ENCODE measurements at places on chromosomes 5 and 9.

GRCh38 chr9:9091387-9091786 is 1291.8 kb upstream of the DMAC1 start:
- DNase-seq: no peak

DNA sequence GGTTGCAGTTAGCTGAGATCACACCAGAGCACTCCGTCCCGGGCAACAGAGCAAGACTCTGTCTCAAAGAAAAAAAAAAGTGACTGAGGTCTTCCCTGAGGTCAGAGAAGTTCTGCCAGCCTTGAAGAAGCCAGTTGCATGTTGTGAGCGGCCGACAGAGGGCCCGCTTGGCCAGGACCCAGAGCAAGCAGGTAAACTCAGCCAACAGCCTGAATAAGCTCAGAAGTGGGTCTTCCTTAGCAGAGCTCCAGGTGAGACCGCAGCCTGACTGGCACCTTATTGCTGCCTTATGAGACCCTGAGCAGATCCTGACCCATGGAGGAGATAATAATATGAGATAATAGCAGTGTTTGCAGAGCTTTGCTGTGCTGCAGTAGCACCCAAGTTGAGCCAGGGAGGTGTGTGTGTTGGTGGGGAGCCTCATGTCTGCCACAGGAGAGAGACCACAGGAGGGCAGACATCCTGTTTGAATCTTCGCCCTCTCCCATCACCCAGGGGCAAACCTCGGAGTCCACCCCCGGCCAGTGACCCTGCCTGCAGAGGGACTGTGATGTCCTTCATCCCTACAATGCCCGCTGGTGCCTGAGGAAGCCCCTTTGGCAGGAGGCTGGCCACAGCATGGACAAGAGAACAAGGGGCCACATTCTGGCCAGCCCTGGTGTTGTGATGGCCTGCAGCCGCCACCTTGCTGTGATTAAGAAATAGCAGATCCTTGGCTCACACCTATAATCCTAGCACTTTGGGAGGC is 10.8 kb upstream of the BARX1 start:
- DNase-seq: no peak

DNA sequence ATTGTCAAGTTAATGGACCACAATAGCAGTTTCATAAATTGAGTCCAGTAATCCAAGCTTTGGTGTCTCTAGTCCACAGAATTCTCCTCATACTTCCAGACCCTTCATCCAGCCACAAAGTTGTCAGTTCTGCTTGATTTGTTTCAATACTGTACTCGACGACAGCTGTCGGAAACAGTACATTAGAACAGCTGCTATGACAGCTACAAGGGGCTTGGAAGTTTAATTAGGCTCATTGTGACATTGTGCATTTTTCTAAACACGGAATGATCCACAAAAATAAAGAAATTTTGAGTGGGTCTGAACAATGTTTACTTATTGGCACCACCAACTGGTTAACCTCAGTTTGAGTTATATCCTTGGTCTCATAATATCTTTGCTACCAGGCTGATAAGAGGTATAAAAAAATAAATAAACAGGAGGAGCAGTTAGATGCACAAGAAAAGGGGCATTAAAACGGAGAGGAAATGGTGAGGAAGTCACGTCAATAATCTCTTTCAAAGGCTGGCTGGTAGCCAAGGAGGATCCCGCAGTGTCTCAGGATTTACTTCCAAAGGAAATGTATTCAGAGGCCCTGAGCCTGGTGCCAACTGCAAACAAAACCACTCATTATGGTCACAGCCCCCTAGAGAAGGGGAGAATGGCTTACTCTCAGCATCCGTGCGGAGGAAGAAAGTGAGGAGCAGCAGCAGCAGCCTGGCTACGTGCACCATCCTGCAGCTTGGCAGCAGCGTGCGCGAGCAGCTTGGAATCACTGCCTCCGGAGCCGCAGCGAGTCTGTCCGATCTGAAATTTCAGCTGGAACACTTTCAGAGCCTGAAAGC is 933.8 kb upstream of the DMAC1 start:
- peak; percentile 27 for DNase-seq

GRCh38 chr9:19464061-19464763 is 55.4 kb downstream of the ACER2 start:
- no peak for DNase-seq

DNA sequence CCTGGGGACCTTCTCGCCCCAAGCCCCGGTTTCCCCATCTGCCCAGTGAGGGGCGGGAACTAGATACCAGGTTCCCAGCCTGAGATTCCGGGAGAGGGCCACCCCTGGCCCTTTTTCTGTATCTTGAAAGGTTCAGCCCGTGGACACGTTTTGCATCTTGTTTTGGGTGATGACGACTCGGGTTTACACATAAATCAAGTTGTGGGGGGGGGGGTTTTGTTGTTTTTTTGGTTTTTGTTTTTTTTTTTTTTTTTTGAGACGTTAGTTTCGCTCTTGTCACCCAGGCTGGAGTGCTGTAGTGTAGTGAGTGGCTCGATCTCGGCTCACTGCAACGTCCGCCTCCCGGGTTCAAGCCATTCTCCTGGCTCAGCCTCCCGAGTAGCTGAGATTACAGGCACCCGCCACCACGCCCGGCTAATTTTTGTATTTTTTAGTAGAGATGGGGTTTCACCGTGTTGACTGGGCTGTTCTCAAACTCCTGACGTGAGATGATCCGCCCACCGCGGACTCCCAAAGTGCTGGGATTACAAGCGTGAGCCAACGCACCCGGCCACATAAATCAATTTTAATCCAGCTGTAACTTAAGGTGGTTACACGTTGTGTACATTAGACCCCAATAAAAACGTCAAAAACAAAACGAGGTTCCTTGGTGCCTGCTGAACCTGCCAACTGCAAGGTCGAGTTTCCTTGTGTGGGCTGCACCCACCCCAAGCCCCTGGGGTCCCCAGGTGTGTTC is 1.1 kb upstream of the BRD3 start:
- no peak for DNase-seq

DNA sequence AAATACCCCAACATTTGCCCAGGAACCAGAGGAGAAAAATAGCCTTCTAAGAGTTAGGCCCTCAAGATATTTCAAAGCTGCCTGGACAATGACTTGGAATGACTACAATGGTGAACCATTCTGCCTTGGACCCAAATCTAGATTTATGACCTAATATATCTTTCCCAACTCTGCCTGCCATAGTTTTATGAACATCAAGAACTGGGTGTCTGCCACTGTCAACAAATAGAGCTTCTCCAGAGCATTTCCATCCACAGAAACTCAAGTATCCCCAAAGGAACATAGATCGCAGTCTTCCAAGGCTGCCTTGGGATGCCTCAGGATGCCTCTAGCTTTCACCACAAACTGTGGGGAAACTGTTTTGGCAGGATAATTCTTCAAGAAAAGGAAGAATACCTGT is 48.2 kb upstream of the NFIB start:
- DNase-seq: no peak

DNA sequence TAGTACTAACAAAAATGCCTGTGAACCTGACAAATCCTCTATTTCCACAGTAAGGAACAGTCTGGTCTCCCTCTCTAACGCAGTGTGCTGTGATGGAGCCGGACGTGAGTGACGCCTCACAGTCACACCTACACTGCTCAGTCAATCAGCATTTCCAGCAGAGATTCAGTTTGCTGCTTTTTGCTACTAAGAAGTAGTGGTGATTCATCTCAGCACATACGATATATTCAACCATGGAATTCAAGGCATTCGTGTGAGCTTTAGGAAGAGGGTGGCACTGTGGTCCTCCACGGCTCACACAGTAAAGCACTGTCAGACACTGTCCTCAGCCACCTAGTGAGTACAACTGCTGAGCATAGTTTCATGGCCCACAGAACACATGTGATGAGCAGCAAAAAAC is 70.9 kb downstream of the SETX start:
- DNase-seq: no peak

DNA sequence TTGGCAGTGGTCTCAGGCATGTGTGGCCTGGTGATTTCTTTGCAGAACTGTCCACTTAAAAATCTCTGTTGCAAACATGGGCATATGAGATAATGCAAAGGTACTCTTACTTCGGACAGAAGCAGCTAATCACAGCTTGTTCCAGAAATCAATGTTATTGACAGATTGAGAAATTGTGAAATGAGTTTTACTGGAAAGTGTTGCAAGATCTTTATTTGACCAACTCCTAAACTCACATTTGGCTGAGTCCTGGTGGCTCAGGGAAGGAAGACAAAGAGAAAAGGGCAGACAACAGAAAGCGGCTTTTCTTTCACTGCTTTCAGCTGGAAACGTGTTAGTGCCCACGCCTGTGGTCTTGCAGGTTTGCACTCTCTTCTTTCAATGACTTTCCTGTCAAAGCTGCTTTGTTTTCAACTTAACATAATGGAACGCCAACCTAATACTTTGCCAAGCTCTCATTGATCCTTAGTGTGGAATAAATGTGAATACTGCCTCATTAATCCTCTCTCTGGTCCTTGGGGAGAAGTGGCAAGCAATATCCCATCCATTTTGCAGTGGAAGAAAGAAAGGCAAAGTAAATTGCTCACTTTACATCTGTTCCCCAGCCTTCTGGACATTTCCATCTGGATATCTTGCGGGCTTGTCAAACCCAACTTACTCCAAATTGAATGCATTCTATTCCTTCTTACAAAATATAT is 586.4 kb downstream of the LRRC70 start:
- no peak for DNase-seq

GRCh38 chr9:128494108-128494745 is 10.3 kb upstream of the GLE1 start:
- DNase-seq: no peak

DNA sequence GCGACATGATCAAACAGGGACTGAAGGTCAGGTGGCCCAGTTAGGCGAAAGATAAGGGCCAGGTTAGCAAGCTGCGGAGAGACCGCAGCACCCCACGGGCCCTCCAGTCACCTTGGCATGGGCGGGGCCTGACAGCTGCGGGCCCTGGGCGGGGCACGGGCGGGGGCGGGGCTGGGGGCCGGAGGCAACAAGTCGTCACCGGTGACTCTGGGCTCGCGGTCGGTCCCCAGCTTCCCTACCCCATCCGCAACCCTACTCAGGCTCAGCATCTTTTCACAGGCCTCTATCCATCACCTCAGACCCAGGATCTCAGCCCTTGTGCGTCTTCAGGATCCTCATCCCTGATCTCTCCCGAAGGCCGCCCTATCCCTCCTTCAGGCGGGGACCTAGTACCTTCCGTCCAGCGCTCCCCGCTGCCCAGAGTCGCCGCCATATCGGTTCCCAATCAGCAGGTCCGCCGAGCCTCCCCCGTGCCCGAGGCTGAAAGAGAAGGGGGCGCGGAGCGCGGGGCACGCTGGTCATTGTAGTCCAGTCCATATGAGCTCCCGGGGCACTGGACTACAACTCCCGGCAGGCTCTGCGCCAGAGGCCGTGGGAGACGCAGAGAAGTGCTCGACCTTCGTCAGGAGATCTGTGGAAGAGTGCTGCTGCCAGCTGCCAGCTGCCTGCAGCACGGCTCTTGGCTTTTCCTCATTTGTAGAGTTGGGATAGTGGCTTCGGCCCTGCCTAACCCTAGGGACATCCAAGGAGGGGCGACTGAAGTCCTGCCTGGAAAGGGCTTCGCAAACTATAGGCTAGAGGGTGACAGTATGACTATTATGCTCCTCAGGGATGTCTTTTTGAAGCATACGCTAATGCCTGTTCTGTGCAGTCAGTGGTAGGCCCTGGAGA is at the start of gene DNAJC18:
DNAJC18 (minus strand) TSS at position 513 of the 891 bp plus-strand sequence; CDS start at position 433, 80 bp downstream.
- DNase-seq: peak; percentile 93

GRCh38 chr9:26234865-26235264 is 556.6 kb upstream of the TUSC1 start:
- DNase-seq: no peak

- DNase-seq: peak; percentile 28
Measured at GRCh38 chr5:95861221-95861863, 38.8 kb upstream of the GLRX start.
